ENCODE measurements at places on chromosomes 1 and 21. TPM values are rescaled to one million over a fixed set of nuclear protein-coding genes. Genes with fewer than 3 reads are reported as not detected.

The PLCH2 gene
- 0.11 TPM for total RNA-seq

The OVAAL gene
- not detected for total RNA-seq

The HAO2 gene
- not detected for total RNA-seq

The MIS18A gene
- 8.7 TPM for total RNA-seq

The CNIH4 gene
- total RNA-seq, result 65.7 TPM

The FABP3 gene
- total RNA-seq, result 52.1 TPM

The WNT9A gene
- 0.77 TPM for total RNA-seq

The IQGAP3 gene
- 83.3 TPM for total RNA-seq

The OR14K1 gene
- not detected for total RNA-seq

The DIRAS3 gene
- 3.0 TPM for total RNA-seq

The NPR1 gene
- total RNA-seq, result 4.1 TPM

The CCDC17 gene
- total RNA-seq, result 0.77 TPM

The PHGDH gene
- 209 TPM for total RNA-seq
